ENCODE measurements at places on chromosomes 7 and 10.

DNA sequence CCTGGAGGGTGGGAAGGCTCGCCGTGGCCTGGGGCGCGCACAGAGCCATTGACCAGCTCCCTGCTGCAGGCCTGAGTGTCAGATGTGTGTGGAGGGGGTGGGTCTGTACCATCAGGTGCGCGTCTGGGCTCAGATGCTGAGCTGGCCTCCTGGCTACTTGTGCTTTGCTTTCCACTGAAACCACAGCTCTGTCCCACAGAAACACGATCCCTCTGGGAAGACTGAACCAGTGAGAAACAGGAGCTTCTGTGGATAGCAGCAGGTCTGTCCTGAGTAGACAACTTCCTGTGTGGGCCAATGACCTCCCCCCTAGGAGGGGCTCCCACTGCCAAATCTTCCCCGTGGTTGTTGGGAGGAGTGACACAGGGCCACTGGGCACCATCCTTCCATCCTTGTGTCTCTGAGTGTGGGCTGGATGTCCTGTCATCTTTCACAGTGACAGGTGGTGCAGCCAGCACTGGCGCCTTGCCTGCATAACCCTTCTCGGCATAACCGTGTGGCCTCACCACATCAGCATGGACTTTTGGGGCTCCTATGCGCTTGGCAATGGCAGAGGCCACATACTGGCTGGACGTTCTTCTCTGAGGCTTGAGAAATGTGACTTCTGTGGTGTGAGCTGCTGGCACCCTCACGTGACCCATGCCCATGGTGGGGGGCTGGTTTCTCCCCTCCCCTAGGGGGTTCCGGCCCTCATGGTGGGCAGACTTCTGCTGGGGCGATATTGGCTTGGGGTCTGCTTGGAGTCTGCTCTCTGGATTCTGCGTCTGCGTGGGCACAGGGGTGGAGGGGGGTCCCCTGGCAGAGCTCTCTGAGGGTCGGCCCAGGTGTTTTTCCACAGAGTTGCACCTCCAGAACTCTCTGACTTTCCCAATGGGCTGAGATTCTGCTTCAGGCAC, 245.5 kb upstream of the GRB10 start:
- DNase-seq, result no peak

- DNase-seq, result no peak
Measured at GRCh38 chr10:125146791-125147579, 13.4 kb downstream of the CTBP2 start.

DNA sequence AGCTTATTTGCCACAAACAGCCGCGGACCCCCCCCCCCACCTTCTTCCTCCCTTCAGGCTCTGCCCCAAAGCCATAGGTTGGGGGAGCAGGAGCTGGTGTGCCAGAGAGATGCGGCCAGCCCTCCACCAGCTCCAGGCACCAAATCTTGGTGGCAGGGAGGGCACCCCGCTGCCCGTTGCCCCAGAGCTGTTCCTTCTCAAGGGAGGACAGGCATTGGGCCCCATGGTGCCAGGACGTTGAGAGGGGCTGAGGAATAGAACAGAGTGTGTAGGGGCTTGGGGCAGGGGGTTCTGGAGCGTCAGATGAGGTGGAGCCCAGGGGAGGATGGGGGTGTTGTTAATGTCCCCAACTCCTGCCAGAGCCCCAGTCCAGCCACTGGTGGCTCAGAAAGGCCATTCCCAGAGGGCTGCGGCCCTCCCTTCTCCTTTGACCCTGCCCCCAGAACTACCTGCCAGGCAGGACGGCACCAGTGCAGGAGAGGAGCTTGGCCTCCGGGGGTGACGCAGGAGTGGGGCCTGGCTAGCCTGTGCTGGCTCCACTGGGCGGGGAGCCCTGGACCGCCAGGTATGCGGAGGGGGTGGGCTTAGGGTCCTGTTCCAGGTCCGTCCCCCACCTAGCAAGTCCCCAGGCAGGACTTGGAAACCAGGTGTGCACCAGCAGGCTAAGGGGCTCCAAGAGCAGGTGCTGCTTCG, 10.0 kb upstream of the SEC24C start:
- DNase-seq, result no peak

DNA sequence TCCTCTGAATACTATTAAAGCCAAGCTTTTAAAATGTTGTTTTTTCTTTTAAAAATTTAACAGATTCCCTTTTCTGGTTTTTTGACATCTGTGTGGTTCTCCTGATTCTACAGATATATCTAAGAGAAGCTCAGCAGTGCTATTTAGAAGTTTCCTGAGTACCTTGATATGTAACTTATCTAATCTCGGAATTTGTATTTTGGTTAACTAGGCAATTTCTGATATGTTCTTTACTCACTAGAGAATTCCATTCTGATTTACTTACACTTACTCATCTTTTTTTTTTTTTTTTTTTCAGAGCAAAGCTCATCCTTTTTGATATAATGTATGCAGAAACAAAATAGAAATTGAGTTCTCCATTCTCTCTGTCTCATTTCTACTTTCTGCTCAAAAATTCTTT, 63.8 kb downstream of the PALS2 start:
- DNase-seq, result no peak

- no peak for DNase-seq
Measured at GRCh38 chr7:132933072-132933458, 148.8 kb downstream of the CHCHD3 start.

- no peak for DNase-seq
Measured at GRCh38 chr7:36283181-36283580, 106.5 kb upstream of the ANLN start.

DNA sequence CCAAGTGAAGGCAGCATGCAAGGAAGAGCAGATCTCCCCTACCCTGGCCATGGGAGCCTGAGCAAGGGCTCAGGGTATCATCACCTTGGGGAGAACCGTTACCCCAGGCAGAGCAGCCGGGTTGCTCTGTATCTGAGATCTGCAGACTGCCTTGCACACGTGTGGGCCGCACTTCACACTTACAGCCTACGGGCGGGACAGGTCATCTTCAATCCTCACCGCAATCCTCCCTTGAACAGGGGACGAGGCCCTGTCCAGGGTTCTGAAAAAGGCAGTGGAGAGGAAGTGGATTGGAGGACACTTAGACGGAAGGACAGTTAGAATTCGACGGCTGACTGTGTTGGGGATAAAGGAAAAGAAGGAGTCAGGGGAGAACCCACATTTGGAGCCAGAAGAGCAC, 51.4 kb downstream of the NPS start:
- DNase-seq, result peak; percentile 41

DNA sequence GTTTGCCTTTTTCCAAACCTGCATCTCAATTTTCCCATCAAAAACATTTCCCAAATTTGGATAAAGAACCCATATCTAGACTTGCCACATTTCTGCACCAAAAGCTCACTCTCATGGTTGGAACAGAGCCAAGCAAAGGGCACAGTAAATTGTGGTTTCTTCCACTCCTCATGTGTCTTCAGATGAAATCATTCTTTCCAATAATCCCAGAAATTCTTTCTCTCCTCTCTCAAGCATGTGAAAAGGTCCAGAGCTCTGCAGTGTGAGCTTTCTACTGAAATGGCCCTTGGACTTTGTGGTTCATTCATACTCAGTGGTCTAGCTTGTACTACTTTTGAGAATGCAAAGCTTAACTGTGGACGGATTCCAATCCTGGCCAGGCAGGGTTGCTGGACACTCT, 19.8 kb downstream of the PRSS2 start:
- peak; percentile 1 for DNase-seq

- peak; percentile 55 for DNase-seq
Measured at GRCh38 chr7:100893910-100894721, 1.6 kb downstream of the ACHE start.

DNA sequence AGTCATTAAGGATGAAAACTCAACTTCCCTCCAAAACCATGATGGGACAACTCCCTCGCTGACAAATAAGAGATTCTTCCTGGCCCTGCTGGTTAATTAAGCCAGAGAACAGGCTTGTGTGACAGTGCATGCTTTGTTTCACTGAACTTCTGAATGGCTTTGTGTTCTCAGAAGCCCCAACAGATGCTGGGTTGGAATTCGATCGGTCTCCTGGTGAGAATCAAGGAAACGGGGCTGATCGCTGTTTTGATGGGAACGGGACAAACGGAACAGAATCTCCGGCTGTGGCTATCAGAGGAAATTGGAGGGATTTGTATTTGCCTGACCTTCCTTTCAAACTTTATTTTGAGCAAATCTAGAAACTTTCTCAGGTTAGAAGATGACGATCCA, 145.0 kb downstream of the RNF216 start:
- no peak for DNase-seq

GRCh38 chr7:26594553-26594952, 269.8 kb downstream of the SKAP2 start:
- no peak for DNase-seq

GRCh38 chr10:129030996-129031843, 435.8 kb upstream of the MGMT start:
- DNase-seq, result peak; percentile 46

GRCh38 chr7:148789220-148789619, 90.5 kb downstream of the CUL1 start:
- no peak for DNase-seq

DNA sequence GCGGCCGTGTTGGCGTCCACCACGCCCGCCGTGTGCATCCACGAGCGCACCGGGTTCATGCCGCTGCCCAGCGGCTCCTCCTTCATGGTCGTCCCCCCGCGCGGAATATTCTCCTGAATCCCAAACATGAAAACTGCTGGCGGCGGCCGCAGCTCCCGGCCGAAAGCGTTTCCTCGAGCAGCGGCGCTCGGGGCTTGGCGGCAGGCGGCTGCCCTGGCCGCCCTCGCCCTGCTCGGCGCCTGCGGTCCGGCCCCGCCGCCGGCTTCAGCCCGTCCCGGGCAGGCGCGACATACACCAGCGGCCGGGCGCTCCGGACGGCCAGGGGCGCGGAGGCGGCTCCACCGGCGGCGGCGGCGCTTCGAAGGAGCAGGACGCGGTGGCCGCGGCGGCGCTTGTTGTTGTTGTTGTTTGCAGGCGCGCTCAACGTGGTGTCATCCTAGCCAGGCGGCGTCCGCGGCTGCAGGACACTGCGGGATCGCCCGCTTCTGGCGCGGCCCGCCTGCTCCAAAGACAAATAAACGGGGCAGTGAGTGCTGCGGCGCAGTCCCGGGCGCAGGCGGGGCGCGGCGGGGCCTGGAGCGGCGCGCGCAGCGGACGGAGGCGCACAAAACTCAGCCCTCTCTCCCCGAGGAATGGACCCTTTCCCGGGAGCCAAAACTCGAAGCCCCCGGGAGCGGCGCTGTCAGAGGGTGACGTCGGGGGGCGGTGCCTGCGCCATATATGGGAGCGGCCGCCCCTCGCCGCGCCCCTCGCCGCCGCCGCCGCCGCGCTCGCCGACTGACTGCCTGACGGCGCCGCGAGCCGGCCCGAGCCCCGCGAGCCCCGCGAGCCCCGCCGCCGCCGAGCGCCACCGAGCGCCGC, at the start of gene EBF3:
EBF3 (minus strand) TSS at position 634 of the 861 bp plus-strand sequence; CDS start at position 128, 506 bp downstream.
- DNase-seq, result no peak

GRCh38 chr7:37960483-37960882, 40.0 kb downstream of the EPDR1 start:
- DNase-seq, result no peak

GRCh38 chr10:13613519-13613918, 26.8 kb downstream of the PRPF18 start:
- DNase-seq, result peak; percentile 4

- no peak for DNase-seq
Measured at GRCh38 chr7:80705130-80705781, 66.8 kb downstream of the CD36 start.

DNA sequence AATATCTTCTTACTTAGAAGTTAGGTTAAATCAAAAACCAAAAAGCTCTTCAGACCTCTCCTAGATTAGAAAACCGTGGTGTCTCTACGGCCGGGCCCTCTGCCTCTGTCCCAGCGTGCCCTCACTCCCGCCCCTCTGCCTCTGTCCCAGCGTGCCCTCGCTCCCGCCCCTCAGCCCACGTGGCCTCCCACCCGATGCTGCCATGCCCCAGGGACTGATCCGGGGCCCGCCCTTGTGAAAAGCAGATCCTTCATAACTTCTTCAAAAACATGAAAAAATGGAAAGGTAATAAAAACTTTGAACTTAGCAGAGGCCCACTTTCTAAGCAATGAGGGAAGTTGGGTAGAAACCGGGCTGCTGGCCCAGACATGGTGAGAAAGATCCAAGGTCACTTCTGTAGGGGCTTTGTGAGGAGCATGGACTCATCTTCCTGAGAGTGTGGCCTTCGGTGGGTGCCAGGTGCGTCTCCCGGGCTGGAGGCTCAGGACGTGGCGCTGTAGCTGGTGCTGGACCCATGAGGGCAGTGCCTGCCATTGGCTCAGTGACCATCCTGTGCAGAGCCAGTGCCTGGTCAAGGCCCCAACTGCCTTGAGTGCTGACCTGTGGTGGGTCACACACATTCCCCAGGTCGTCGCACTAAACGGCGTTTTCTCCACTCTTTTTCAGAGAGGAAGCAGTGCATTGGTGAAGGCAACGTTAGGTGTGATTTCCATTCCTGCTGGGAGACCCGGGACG, 4.9 kb upstream of the DPYSL4 start:
- no peak for DNase-seq

DNA sequence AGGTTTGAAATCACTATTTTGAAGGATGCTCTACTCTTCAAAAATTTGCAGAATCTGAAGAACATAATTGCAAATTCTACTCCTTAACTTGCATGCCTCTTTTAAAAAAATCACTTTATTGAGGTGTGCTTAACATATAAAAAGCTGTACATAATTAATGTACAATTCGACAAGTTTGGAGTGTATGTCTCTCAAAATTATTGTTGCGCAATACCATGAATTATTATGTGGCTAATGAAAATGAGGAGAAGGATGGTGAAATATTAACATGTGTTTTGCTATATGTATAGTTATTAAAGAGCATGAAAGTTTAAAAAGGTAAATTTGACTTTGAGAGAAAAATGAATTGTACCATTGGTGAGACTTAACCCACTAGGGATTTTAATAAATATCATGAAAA, 187.2 kb upstream of the MALRD1 start:
- DNase-seq, result no peak

DNA sequence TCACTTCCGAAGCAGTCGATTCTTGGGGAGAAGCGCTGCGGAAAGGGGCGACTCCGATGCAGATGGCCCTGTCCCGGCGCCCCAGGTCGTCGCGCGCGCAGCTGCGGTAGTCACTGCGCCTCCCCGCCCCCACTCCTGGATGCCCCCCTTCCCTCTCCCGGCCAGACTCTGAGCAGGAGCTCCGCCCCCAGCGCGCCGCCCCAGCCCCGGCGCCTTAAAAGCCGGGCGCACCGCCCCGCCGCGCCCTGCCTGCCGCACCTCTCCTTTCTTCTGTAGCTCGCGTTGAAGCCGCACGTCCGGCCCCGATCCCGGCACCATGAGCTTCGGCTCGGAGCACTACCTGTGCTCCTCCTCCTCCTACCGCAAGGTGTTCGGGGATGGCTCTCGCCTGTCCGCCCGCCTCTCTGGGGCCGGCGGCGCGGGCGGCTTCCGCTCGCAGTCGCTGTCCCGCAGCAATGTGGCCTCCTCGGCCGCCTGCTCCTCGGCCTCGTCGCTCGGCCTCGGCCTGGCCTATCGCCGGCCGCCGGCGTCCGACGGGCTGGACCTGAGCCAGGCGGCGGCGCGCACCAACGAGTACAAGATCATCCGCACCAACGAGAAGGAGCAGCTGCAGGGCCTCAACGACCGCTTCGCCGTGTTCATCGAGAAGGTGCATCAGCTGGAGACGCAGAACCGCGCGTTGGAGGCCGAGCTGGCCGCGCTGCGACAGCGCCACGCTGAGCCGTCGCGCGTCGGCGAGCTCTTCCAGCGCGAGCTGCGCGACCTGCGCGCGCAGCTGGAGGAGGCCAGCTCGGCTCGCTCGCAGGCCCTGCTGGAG, at the start of gene INA:
INA (plus strand) TSS at position 243 of the 817 bp plus-strand sequence; CDS start at position 317, 74 bp downstream.
- DNase-seq, result no peak

GRCh38 chr10:57262892-57263291, 901.8 kb upstream of the ZWINT start:
- DNase-seq, result peak; percentile 91

- DNase-seq, result no peak
Measured at GRCh38 chr10:102195296-102195870, 30.7 kb upstream of the ELOVL3 start.

Data from OCI-M1 (cell line).